Fibroblast of pulmonary artery (primary cell): ENCODE measurements at places on chromosomes 2 and 18.

DNA sequence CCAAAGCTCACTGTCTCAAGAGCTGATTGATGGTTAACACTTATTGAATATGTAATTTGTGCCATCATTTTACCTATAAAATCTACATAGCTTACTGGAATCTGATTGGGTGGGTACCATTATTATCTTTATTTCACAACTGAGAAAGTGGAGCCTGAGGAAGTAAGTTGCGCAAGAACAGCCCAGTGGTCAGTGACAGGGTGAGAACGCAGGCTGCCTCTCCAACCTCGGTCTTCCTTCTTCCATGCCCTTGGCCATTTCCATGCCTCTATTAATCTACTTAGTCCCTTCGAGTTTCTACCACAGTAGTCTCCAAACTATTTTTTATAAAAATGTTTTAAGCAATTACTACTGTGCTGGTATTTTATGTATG lies 390.9 kb upstream of the VWC2L start:
- DNase-seq = peak; percentile 26

GRCh38 chr2:152664725-152665124 lies 52.5 kb downstream of the PRPF40A start:
- no peak for DNase-seq

DNA sequence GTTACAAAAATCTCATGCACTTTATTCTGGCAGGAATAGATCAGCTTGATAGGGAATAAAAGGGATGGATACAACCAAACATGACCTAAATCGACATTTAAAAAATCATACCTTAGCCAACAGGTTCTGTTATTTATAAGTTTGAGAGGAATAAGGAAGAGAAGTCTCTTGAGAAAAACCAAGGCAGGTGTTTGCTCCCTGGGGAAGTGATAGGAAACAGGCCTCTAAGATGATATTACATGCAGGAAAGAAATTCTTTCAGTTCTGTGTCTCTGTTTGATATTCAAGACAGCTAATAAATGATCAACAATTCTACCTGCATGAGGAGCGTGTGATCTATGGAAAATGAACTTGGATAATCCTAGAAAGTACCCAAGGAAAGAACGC lies 184.8 kb upstream of the ZEB2 start:
- no peak for DNase-seq

- DNase-seq = no peak
Measured at GRCh38 chr18:45660746-45661145, 45.5 kb downstream of the SLC14A2 start.

- no peak for DNase-seq
Measured at GRCh38 chr18:34126121-34126520, 98.6 kb downstream of the NOL4 start.

GRCh38 chr18:40046596-40046995 lies 1908.4 kb upstream of the PIK3C3 start:
- no peak for DNase-seq

- DNase-seq = peak; percentile 48
Measured at GRCh38 chr2:141186413-141187074, 944.3 kb downstream of the LRP1B start.

GRCh38 chr2:189115126-189115525 lies 64.4 kb downstream of the COL5A2 start:
- peak; percentile 67 for DNase-seq

DNA sequence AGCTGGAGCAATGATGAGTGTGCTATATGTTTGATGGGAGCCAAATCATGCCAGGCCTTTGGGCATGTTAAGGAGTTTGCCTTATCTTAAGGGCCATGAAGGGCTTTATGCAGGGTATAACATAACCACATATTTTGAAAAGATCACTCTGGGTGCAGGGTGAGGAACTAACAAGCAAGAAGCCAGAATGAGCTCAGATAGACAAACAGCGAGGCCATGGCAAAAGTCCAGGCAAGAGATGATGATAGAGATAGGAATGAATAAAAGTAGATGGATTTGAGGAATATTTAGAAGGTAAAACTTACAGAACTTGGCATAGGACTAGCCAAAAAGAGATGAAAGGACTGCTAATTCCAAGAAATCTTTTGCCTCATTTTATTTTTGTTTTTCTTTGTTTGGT lies 6.7 kb downstream of the GALNT3 start:
- no peak for DNase-seq

DNA sequence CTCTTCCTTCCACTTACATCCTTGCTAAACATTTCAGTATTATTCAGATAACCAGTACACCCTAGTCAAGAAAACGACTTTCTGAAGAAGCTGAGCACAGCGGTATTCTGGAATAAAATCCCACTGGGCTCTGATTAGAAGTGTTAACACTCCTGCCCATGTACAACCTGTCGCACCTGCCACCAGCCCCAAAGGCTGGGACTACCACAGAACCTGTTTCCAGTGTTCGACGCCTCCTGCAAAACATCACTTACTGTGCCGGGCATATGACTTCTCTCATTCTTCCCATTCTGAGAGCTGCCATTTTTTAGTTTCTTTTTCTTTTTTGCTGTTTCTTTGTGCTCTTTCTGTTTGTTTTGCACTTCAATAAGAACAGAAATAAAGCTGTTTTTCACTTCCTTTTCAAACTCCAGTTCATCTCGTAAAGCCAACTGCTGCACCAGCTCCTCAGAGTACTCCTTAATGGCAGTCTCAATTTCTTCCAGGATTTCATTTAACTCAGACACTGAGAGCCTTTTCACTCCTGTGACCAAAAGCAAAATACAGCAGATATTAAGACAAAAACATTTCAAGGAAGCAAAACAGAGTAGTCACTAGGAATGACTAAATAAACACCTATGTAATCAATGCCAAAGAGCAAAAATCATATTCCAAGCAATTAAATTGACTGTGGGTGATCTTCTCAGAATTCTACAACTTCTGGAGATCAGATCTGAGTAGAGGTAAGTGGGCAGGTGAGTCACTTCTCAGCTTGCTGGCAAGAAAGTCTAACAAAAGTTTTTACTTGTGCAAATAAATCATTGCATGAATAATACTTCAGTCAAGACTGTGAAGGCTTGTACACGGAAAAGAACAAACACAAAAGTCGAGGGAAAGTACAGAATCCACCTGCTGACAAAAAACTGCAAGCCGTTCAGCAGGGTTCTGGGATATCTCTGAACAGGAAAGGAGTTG lies 19.3 kb downstream of the FEZ2 start:
- no peak for DNase-seq

GRCh38 chr2:48541666-48542389 lies 11.9 kb downstream of the STON1 start:
- DNase-seq = no peak

GRCh38 chr2:72089537-72089936 lies 58.1 kb downstream of the CYP26B1 start:
- no peak for DNase-seq

DNA sequence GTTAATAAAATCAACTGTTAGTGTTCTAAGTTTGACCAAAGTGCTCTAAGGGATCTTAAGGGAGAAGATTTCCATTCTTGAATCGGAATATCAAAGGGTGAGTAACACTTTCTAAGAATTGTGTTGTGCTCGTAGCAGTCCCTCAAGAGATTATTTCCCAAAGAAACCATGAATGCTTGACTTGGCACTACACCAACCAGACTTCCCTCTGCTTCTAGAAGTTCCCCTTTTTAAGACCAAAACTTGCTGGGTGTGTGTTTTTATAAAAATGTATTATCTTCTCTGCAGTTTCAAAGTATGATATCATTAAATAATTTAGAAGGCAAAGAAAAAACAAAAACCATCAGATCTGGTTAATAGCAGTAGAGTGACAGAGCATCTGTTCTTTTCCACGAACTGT lies 522.0 kb upstream of the FAM98A start:
- DNase-seq = no peak

DNA sequence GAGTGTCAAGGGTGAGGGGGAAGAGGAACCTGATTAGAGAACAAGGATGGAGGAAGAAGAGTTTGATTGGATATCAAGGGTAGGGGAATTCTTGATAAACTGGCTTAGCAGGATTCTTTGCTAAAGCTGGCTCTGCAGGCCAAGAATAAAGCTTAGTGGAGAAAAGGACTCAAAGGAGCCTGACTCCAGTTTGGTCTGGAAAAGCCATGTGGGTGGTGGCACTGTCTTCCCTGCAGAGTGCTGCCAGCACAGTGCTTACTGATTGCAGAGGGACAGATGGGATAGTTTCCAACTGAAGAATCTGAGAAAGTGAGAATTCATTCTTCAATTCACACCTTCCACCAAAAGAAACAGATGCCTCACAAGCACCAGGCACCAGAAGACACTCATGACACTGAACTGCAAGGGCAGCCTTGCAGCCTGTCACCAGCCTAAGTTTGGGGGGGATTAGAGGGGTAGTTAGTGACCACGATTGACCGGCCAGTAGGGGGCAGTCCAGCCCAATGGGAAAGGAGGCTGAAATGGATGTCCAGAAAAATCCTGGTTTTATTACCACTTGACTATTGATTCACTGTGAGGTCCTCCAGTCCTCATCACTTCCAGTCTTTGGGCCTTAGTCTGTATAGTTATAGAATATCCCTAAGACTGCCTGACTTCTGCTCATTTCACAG lies 334.5 kb downstream of the SMAD2 start:
- no peak for DNase-seq

DNA sequence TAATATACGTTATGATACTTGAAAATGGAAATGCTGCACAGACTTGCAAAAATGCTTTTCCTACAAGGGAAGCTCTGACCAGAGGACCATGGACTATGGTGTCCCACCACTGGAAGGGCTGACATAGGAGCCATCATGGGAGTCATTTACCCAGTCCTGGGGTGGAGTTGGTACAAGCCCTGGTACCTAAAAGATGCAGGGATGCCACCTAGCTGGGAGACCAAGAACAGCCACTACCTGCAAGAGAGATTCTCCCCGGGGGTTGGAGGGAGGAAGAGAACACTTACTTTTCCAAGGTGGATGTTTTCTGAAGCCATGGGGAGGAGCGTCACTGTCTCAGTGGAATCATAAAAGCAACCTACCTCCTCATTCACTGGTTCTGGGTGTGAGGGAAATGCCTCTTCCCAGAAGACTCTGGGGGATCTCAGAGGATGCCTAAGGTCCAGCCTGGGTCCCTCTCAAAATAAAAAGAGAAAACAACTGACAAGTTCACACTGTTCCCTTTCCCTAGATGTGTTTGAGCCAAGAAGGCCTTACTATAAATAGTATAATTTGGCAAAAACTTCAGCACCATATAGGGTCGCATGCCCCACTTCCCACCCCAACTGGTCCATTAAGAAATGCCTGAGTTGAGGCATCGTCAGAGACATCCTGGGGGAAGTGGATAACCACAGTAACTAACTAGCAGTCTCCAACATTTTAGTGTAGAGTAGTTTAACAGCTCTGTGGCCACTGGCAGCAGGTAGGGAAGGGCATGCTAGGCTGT lies 39.9 kb downstream of the REEP1 start:
- DNase-seq = no peak

DNA sequence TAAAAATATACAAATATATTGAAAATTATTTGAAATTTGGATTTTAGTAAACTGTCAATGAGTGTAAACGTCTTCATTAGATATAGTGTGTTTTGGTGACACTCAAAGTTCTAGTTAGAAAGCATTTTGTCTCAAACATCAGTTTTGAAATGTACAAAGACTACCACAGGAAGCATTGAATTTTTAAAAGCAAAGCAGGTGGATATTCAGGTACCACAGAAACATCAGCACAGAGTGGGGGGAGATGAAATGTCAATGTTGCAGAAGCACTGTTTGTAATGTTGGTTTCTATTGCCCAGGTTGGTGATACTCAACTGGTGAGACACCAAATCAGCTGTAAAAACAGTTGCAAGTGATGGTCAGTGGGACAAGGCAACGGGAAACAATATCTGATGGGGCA lies 136.5 kb upstream of the ITGA4 start:
- DNase-seq = no peak

GRCh38 chr2:106030287-106031268 lies 163.5 kb downstream of the UXS1 start:
- peak; percentile 88 for DNase-seq

DNA sequence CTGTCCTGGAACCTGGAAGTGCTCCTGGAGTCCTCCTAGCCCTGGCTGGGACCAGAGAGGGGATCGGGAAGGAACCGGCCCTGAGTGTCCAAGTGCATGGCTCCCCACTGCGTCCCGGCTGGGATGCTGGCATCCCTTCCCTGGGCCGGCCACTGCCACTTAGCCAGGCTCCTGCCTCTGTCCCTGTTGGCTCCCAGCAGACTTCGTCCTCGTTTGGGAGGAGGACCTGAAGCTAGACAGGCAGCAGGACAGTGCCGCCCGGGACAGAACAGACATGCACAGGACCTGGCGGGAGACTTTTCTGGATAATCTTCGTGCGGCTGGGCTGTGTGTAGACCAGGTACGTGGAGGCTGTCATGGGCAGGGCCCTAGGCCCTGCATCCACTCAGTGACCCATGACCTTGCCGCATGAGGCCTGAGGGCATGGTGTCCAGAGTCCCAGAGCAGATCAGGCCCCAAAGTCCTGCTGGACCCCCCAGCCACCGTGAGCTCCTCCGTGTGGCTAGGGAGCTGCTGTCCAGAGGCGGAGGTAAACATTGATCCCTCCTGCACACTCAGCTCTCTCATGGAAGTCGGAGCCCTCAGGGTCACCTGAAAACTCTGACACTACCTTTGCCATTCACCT lies 7.1 kb downstream of the ANO7 start:
- DNase-seq = no peak

- DNase-seq = no peak
Measured at GRCh38 chr2:231347638-231348037, 47.9 kb upstream of the B3GNT7 start.

- no peak for DNase-seq
Measured at GRCh38 chr2:31382452-31383120, 32.0 kb downstream of the XDH start.

DNA sequence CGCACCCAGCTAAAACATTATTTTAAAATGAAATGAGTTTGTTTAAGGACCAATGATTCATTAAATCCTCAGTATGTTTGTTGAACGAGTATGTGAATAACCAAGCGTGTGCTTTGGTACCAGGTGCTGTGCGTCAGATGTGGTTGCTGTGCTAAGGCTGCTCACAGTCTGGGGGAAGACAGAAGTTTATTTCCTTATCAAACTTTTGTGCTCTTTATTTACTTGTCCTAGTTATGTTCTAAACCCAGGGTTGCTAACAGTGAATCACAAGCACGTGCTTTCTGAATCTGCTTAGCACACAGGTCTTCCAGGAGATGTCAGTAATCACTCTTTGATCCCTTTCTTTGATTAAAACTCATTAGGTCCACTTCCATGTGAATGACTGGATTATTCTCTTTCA lies 37.0 kb downstream of the RAPGEF4 start:
- peak; percentile 31 for DNase-seq
